ENCODE measurements at places on chromosomes 1 and 21.

DNA sequence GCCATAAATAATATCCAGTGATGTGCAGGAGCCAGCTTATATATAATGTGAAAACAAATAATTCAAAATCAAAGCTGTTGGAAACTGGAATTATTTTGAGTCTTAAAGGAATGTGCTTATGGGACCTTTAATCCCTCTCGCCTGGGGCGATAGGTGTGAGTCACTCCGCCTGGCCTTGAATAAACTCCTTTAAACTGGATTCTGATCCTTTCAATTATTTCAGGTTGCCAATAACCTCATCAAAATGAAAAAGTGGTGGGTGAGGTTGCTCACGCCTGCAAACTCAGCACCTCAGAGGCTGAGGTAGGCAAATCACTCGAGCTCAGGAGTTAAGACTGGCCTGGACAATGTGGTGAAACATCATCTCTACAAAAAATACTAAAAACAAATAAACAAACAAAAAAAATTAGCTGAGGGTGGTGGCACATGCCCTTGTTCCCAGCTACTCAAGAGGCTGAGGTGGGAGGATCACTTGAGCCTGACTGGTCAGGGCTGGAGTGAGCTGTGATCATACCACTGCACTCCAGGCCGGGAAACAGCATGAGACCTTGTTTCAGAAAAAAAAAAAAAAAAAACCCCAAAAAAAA, 11.4 kb upstream of the SLC2A5 start:
- peak; percentile 15 for DNase-seq

GRCh38 chr21:37106998-37107397, 33.9 kb downstream of the TTC3 start:
- DNase-seq, result no peak

- DNase-seq, result no peak
These were observed 185.3 kb downstream of the NRIP1 start for GRCh38 chr21:14879458-14879857.

DNA sequence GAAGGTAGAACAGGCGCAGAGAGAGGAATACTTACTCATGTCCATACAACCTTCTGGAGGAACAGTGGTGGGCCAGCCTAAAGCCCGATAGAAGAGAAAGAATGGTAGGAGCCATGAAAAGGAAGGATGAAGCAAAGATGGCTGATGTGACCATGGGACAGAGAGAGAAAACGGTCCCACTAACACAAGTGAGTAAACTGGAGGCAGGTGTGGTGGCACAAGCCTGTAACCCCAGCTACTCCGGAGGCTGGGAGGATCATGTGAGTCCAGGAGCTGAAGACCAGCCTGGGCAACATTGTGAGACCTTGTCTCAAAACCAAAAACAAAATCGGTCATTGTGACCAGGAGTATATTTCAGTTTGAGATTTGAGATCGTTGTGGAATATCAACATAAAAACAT, 49.4 kb downstream of the C1orf198 start:
- no peak for DNase-seq

DNA sequence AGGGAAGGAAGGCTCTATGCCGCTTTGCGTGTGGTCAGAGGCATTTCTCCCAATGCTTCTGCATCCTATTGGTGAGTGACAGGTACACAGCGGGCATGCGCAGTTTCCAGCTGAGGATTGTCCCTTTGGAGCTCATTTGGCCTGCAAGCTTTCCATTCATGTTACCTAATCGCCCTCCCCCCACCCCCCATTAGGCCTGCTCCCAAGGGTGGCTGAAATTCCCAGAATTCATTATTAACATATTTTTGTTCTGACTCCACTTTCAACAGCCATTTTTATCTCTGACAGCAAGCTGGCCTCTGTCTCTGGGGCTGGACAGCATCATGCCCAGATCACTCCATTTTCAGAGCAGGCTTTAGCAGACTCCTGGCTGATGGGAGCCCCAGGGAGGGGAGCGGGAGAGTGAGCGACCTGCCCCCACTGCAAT, 25.6 kb downstream of the MIS18A start:
- peak; percentile 27 for DNase-seq

DNA sequence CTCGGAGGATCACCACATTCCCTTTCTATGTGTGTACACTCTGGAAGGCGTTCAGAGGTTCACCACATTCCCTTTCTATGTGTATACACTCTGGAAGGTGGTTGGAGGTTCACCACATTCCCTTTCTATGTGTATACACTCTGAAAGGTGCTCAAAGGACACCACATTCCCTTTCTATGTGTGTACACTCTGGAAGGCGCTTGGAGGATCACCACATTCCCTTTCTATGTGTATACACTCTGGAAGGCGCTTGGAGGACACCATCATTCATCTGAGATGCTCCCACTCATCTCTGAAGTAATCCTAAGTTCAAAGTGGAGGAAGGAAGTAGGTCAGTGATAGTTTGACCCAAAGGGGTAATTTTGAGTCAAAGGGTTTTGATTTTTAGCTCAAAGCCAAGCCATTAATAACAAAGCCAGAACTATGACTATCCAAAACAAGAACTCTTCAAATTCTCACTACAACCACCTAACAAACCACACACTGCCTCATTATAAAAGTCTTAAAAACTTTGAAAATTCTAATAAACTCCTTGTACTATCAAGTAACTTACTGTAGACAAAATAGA, 32.9 kb downstream of the NRIP1 start:
- no peak for DNase-seq

DNA sequence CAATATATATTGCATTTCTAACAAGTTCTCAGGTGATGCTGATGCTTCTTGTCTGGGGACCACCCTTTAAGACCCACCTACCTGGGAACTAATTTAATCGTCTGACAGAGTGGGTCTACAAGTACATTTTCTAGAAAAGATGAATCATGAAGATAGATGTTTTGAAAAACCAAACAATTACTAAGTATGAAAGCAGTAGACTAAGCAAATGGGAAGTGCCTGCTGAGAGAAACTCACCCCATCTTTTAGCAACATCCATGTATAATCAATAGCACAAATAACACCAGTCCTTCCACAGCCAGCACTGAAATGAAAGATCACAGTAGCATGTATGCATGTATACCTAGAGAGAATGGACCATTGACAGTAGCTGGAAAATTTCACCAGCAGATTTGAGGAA, 17.3 kb downstream of the PTPN22 start:
- no peak for DNase-seq

DNA sequence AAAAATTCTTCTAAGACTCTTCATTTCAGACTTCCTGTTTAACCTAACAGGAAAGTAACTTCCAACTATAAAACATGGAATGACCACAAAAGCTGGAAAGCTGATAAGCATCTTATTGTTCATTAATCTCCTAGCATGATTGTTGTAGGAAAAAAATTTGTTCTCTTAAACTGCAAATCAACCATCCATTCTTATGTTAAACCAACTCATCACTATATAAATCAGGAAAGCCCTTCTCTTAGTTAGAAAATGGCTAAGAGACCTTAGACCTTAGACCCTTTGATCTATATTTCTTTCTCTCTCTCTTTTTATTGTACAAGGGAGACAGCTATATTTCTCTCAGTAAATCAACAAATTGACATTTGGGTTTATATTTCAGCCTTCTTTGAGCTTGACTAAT, 101.4 kb downstream of the UBE2U start:
- DNase-seq, result no peak

GRCh38 chr1:93865253-93865652, 13.8 kb downstream of the DNTTIP2 start:
- no peak for DNase-seq

- DNase-seq, result no peak
These were observed 144.5 kb downstream of the NTMT2 start for GRCh38 chr1:170290276-170290675.

- DNase-seq, result no peak
These were observed 20.8 kb downstream of the GNAT2 start for GRCh38 chr1:109598655-109599054.

DNA sequence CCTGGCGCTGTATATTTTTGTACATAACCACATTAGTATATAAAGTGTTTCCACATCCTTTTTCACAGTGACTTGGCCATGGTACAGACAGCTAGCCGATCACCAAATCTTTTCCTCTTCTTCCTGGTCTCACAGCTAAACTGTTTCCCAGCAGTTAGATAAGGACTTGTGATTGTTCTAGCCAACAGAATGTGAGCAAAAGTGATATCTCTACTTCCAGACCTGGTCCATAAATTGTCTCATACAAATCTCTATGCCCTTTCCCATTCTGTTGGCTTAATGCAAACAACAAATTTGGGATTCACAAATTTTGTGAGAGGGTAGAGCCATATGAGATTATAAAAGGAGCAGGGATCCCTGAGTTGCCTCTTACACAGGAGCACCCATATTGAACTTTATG, 19.5 kb downstream of the PAFAH2 start:
- no peak for DNase-seq

- peak; percentile 9 for DNase-seq
These were observed 26.9 kb downstream of the RPL5 start for GRCh38 chr1:92858564-92859399.

- no peak for DNase-seq
These were observed 33.4 kb downstream of the MNDA start for GRCh38 chr1:158864595-158864994.

DNA sequence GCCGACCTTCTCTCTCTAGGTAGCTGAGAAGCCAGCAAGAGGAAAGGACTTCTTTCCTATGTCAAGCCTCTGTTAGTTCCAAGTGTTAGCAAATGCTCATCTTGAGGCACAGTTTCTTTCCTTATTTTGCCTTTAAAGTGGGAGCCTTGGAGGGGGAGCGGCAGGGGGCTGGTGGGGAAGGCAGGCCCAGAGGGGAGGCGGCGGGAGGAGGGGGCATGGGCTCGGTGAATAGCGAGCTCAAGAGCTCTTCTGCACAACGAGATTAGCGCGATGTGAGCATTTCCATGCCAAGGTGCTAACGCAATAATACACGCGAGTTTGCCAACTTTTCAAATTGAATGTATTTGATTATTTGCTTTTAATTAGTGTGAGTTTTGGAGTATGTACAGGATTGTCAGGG, 372.6 kb downstream of the RPS6KC1 start:
- DNase-seq, result no peak

GRCh38 chr1:230268371-230269170, 157.6 kb downstream of the PGBD5 start:
- DNase-seq, result peak; percentile 71

DNA sequence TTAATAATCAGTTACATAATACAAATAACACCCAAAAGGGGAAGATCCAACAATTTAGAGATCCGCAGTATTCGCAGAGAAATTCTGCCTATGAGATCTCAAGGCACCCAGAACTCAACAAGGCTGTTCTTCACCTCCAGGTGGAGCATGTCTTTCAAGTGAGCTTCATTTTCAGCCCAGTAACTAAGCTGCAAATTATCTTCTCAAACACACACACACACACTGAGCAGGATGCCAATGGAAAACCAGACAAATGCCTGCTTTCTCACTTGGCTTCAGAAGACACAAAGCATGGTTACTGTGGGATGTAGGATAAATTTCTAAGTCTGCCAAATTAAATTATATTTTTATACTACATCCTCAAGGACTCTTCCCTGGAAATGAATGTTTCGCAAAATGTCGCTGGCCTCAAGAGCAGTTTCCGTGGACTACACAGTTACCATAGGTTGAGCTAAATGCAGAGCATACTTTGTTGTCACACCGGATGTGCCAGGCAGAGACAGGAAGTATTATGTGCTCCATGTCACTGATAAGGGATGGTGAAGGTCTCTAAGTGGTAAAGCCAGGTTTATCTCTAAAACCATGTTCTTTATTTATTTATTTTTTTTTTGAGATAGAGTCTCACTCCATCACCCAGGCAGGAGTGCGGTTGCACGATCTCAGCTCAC, 30.3 kb downstream of the UBR4 start:
- DNase-seq, result no peak
